ENCODE measurements at places on chromosomes 2 and 18.

GRCh38 chr2:33213648-33214047 is 262.8 kb upstream of the RASGRP3 start:
- DNase-seq = no peak

- no peak for DNase-seq
Measured at GRCh38 chr18:64991102-64991501, 759.7 kb upstream of the CDH7 start.

GRCh38 chr2:46377101-46377581 is 79.9 kb downstream of the EPAS1 start:
- no peak for DNase-seq

- DNase-seq = peak; percentile 58
Measured at GRCh38 chr2:167147271-167147941, 259.1 kb downstream of the XIRP2 start.

DNA sequence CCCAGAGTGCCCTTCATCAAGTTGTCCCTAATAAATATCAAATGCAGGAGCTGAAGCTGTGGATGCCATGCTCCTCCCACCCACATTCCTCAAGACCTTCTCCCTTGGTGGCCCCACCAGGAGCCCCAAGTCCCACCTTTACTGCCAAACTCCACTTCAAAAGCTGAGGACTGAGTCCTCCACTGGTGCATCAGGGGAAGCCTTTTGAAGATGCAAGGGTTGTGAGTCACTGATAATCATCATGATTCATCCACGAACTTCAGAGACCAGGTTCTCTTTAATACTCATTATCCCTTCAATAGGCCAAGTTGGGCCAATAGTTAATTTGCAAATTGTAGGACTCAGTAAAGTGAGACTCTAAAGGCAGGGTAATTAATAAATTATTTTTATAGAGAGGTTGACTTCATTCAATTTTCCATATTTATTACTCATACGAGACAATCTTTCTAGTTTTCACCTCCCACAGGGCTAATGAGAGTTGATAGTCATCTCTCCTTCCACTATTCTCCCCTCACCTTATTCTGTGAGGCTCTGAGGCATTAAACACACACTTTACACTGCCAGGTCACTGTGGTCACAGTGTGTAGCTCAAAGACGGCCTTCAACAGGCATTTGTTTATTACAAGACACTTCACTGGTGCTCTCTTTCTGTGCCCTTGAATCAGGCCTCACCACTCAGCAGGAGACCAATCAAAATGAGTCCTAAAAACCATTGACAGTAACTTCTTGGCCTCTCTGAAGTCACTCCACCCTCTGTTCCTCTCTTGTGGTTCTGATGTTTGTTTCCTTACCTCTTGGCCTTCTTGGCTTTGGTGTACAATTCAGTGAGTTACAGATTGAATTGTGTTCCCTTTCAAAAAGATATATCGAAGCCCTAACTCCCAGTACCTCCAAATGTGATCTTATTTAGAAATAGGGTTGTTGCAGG is 99.9 kb downstream of the TRIB2 start:
- no peak for DNase-seq

- peak; percentile 61 for DNase-seq
Measured at GRCh38 chr2:108270346-108270745, 18.3 kb upstream of the SULT1C2 start.

DNA sequence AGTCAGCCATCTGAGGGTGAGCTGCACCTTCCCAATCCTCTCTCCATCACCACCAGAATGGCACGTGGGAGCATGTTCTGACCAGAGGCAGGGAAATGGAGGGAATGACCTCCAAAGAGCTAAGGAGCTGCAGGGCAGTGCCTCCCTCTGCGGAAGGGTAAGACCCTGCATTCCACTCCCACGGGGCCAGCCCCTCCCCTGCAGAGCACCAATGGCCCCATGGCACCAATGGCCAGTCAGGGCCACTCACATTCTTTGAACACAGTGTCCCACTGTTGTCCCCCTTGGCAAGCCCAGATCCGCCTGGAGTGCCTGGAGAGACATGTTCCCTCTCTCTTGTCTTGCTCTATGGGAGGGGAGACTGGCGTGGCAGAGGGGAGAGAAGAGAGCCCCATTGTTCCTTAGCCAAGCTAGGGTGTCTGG is 164.4 kb downstream of the TNS1 start:
- no peak for DNase-seq

GRCh38 chr2:189661957-189662321 is 680 bp downstream of the ASNSD1 start:
- DNase-seq = peak; percentile 31

DNA sequence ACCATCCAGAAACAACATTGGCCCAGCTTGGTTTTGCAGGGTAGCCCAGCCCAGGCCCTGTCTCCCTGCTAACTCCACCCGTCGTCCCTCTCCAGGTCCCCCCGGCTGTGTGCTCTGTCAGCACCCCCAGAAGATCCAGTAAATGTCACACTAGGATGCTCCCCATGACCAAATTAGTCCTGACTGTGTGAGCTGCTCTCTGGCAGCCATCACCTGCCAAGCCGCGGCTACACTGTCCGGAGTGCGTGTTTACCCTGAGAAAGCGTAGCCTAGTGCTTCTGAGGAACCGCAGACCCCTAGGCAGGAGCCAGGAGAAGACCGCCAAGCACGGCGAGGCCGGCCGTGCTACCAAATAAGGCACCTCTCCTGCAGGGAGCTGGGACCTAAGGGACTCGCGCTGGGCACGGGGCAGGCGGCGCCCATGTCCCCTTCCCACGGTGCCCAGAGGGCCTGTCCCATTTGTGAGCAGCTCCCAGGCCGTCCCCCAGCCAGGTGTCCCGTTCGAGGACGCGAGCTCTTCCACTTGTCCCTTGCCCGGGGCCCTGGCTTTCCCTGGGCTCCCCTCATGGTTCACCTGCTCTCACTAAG is 849.9 kb downstream of the RNF144A start:
- no peak for DNase-seq

DNA sequence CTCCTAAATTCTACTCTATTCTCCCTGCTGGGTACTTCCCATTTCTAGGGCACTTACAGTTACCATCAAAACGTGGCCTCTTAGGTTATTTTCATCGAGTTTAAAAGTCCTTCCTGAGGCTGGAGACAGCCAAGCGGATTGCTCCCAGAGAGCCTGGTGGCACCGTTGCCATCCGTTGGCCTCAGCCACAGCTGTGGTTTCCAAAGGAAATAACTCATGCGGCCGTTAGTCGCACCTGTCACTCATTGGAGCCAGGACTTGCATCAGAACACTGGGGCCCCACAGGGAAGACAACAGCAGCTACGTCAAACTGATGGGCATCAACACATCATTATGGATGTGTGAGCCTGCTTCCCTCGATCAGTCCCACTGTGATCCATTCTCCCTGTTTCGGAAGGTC is 453.4 kb downstream of the BCL11A start:
- DNase-seq = no peak

DNA sequence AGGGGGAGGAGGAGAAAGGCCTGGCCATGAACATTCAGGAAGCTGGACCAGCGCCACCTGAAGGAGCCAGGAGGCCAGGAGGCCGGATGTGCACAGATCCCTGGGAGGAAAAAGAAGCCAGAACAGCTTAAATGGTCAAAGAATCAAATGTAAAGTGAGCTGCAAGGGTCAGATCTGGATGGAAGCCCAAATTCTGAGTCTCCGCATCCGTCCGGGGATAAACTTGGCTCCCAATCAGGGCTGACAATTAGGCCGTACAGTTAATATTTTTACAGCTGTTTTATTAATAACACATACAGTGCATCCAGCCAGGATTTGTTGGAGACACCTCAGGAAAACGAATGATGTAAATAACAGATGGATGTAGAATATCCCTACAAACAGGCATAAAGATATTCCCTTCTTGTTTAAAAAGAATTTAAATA is 495.1 kb upstream of the TCF4 start:
- peak; percentile 51 for DNase-seq

DNA sequence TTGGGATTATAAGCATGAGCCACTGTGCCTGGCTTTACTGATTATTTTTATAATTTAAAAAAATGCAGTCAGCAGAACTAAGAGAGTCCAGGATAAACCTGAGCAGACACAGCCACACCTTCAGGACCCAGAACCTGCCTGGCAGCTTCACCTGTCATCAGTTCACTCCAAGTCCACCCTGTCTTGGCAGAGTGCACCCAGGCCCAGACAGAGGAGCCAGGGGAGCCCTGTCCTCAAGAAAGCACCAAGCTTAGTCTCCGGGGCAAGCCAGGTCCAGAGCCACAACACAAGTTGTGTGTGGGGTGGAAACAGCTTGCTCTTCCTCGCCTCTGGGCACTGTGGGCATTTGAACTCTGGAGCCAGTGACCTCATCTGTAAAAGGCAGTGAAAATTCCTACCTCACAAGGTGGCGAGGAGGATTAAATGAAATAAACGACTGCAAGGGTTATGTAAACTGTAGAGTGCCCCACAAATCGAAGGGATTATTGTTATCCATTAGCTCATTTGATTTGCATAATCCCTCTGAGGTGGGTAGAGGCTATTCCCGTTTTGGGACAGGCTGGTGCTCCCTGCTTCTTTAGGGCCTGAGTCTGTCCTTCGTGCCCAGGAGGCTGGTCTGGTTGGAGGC is 24.7 kb downstream of the MYCN start:
- DNase-seq = no peak

DNA sequence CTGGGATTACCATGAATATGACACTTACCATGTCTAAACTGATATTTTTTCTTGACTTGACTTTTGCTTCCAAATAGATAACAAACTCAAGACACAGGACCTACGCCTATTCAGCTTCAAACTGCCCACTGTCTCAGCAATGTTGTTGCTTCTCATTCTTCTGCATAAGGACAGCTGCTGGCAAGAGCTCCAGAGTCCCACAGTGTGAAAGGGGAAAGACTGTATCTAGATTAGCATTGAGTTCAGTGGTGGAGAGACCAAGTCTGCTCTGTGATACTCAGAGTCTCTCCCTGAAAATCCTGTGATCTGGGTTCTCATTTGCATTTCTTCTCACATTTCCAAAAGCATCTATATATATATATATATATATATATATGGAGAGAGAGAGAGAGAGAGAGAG is 247.9 kb upstream of the NT5C1B start:
- DNase-seq = no peak

DNA sequence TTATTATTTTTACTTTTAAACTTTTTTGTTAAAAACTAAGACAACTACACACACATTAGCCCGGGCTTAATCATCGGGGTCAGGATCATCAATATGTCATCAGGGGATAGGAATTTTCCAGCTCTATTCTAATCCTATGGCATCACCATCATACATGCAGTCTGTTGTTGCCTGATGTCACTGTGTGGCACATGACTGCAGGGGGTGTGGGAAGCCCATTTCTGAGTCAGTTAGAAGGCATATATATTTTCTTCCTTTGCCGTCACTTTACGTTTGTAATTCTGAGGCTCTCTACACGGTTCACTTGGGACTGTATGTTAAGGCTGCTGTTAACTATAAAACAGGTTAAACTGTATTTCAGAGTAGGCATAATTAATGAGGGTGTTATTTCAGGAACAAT is 144.4 kb upstream of the ITGA6 start:
- no peak for DNase-seq

GRCh38 chr2:26786207-26787028 is 562 bp downstream of the CENPA start:
- no peak for DNase-seq

- no peak for DNase-seq
Measured at GRCh38 chr2:82289446-82289845, 1984.9 kb upstream of the LRRTM1 start.

DNA sequence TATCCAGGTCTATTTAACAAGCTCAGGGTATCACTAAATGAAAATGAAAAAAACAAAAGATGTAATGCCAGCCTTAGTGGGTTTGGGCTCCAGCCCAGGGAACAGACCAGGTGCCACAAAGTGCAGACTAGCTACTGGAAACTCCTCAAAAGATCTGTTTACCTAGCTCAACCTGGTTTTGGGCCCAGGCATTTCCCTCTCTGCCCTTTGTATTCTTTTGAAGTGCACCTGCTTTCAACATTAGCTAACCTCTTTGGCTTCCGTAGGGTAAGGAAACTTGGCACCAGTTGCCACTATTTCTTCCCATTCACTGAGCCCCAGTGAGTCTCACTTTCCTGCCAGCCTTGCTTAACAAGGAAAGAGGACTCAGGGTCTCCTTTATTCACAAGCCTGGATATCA is 123.6 kb upstream of the CDCA7 start:
- peak; percentile 38 for DNase-seq

GRCh38 chr18:8912348-8913326 is 189.9 kb upstream of the NDUFV2 start:
- peak; percentile 23 for DNase-seq

DNA sequence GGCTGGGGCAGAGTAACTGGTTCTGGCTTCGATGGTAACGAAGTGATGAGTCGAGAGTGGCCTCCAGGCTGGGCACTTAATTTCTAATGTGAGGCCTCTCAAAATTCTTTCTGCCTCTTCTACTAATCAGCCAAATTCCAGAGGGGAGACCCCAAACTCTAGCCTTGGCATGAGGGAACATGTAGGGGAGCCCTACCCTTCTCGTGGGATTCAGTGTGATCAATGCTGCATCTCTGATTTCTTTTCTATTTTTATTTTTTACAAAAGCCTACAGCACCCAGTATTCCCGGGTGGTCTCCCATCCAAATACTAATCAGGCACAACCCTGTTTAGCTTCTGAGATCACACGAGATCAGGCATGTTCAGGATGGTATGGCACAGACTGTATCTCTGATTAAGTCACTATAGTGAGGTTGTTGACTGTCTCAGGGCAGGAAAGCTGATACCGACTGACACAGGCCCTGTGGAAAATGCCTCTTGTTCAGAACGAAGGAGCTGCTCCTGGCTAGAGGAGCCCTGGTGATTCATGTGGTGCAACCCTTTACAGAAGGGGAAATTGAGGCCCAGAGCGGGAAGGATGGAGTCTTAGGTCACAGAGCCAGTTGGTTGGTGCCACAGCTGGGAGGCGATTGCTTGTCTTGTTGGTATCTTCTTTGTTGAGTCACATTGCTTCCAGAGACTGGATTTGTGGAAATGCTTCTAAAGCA is 126.3 kb upstream of the HS6ST1 start:
- no peak for DNase-seq

- DNase-seq = no peak
Measured at GRCh38 chr2:234329202-234329960, 167.5 kb downstream of the ARL4C start.

DNA sequence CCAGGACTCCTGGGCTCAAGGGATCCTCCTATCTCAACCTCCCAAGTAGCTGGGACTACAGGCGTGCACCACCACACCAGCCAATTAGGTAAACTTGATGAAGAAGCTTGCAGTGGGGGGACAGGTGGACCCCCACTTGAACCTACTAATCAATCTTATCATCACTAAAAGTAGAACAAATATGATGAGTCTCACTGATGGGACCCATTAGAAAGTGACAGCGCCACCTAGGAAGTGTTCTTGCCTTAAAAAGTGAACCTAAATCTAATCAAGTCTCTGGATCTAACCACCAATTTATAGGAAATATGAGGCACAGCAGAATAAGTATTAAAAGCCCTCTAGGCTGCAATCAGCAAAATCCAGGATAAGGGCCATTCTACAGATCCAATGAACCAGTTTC is 79.2 kb downstream of the BIN1 start:
- DNase-seq = no peak

GRCh38 chr2:132936261-132936660 is 266.3 kb upstream of the LYPD1 start:
- no peak for DNase-seq
